Left renal cortex interstitium (tissue), 4 donors: ENCODE measurements at places on chromosomes 2 and 18. TPM values are rescaled to one million over a fixed set of nuclear protein-coding genes. Genes with fewer than 3 reads are reported as not detected.

DNA sequence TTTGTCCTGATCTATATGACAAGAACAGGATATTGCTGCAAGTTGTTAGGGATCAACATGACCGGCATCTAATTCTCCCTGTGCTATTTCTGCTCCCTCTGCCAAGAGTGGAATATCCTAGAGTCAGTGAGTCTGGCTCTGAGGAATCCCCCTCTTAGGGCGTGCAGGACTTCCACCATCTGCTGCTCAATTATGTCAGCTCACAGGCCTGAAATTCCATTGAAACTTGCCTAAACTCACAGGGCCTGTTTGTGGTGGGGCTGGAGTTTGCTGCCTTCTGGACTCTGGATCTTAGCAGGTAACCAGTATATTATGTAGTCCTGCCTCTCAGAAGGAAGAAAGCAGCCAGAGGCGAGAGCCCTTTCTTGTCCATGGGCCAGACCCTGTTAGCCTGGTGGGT, 323.0 kb downstream of the TSN start:
- no peak for DNase-seq

DNA sequence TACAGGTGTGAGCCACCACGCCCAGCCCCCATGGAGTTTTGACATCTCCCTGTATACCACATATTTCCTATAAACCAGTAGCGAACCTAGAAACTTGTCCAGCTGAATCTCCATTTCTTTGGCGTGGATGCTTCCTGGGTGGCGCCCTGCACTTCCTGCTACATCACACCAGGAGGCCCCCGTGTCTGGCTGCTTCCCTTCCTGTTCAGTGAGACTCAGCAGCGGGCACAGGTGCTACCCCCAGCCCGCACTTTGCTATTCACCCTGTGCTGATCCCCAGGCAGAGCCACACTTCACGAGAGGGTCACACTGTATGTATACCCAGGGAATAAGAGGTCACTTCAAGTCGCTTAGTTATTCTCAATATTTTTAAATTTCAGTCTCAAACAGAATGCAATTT, 35.0 kb downstream of the CYP27C1 start:
- no peak for DNase-seq

- DNase-seq, result no peak
These were observed 1.1 kb upstream of the TWIST2 start for GRCh38 chr2:238846628-238847418.

- no peak for DNase-seq
These were observed 2.1 kb downstream of the CTDP1 start for GRCh38 chr18:79681484-79682387.

MYO5B gene
- polyA plus RNA-seq, result 25.8 TPM

ALPI gene
- 0.06 TPM for polyA plus RNA-seq

C1GALT1C1L gene
- 4.2 TPM for polyA plus RNA-seq

EGR4 gene
- not detected for polyA plus RNA-seq

ASB18 gene
- not detected for polyA plus RNA-seq
